Activated gamma-delta T cell treated with anti-CD3 and anti-CD28 coated beads, Interleukin-2, amount 50 U/mL, for 16 hours (primary cell): ENCODE measurements at places on chromosomes 13 and 19.
A peak's percentile ranks its signal among the peaks of the same experiment; 100 is the strongest.

GRCh38 chr13:113121928-113122471, 599 bp upstream of the F10 start:
- no peak for DNase-seq

GRCh38 chr19:27741236-27741635, 1471.7 kb downstream of the UQCRFS1 start:
- no peak for DNase-seq

- DNase-seq, result no peak
Measured at GRCh38 chr13:75458696-75459422, 23.1 kb downstream of the TBC1D4 start.

- no peak for DNase-seq
Measured at GRCh38 chr19:13437919-13438618, 68.2 kb downstream of the CACNA1A start.

GRCh38 chr19:2812414-2813234, 7.0 kb upstream of the ZNF554 start:
- no peak for DNase-seq

- no peak for DNase-seq
Measured at GRCh38 chr13:86585835-86586234, 786.6 kb upstream of the SLITRK6 start.

- no peak for DNase-seq
Measured at GRCh38 chr13:98215508-98215907, 38.4 kb upstream of the RNF113B start.

DNA sequence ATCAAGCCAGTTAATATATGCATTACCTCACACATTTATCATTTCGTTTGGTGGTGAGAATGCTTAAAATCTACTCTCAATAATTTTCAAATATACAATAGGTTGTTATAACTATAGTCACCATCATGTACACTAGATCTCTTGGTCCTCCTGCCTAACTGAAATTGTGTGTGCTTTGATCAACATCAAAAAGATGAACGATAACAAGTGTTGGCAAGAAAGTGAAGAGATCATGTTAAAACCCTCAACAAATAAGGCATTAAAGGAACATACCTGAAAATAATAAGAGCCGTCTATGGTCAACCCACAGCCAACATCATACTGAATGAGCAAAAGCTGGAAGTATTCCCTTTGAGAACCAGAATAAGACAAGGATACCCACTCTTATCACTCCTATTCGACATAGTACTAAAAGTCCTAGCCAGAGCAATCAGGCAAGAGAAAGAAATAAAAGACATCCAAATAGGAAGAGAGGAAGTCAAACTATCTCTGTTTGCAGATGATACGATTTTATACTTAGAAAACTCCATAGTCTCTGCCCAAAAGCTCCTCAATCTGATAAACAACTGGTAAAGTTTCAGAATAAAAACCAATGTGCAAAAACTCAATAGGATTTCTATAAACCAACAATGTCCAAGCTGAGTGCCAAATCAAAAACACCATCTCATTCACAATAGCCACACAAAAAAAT, 27.9 kb upstream of the OR10H1 start:
- no peak for DNase-seq

- DNase-seq, result peak; percentile 18
Measured at GRCh38 chr19:6060600-6061375, 49.5 kb downstream of the RFX2 start.

DNA sequence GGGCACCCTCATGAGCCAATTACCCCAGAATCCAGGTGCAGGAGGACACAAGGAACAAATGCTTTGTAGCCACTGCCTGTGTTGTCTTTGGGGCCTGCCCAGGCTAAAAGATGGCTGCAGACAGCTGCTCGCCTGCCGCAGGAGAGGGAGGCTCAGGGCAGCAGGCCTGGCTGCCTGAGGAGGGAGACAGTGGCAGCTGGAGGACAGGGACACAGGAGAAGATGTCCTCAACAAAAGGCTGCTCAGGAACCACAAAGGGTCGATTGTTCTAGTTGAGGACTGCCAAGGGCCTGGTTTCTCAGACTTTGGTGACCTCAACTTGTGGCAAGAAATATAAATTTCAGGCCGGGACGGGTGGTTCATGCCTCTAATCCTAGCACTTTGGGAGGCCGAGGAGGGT, 7.6 kb downstream of the SIRT2 start:
- DNase-seq, result no peak

DNA sequence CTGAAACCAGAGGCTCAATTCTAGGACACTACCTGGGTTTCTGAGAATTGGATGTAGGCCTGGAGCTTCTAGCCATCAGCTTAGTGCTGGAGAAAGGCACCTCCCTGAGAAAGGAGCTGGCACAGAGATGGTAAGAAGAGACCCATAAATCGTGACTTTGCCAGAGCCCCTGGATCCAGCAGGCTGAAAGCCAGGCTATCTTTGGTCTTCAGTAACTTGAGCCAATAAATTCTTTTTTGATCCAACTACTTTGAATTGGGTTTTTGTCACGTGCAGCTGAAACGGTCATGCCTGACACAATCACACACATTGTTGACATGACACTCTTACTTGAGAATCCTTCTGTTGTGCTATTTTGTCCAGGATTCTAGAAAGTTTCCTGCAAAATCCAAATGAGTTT, 103.4 kb downstream of the LHFPL6 start:
- no peak for DNase-seq

- no peak for DNase-seq
Measured at GRCh38 chr19:32872391-32872790, 2.8 kb upstream of the SLC7A9 start.

DNA sequence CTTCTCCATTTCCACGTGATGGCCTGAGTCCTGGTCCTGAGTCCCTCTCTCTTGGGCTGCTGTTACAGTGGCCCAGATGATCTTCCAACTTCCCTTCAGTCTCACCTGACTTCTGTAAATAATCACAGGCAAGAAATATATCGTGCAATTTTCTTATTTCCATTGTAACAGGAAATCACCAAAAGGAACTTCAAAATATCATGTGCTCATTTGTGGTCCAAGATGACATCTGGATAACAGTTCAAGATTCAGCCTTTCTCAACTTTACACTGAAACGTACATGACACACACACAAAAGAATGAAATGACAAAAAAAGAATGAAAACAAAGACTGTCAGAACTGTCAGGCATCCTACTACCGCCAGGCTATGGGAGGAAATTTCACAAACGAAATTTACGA, 22.0 kb upstream of the RAP2A start:
- DNase-seq, result no peak

DNA sequence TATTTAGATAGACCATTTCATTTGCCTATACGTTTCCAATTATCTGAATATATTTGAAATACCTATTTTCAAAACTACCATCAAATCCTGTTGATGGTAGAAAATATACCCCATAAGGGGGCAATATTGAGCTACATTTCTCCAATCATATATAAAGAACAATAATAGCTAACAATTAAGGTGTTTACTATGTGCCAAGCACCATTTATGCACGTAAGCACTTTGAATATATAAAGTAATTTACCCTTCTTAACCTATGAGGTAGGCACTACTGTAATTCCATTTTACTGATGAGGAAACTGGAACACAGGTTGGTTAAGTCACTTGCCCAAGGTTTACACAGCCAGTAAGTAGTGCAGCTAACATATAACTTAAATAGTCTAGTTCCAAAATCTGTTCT, 79.2 kb downstream of the UBL3 start:
- DNase-seq, result no peak

- DNase-seq, result no peak
Measured at GRCh38 chr19:14406645-14407401, 12.3 kb downstream of the DDX39A start.
